ENCODE measurements at places on chromosomes 12 and 14. TPM values are rescaled to one million over a fixed set of nuclear protein-coding genes. Genes with fewer than 3 reads are reported as not detected.

PTPRB gene
- total RNA-seq, result 28.4 TPM

SCNN1A gene
- total RNA-seq, result 15.9 TPM

ZBTB1 gene
- 46.5 TPM for total RNA-seq

USP44 gene
- 25.5 TPM for total RNA-seq

DENND5B gene
- 22.6 TPM for total RNA-seq

METAP2 gene
- 78.6 TPM for total RNA-seq

FAM90A1 gene
- total RNA-seq, result 0.21 TPM

GLI1 gene
- 61.0 TPM for total RNA-seq

RDH12 gene
- total RNA-seq, result not detected

SLC10A1 gene
- not detected for total RNA-seq

GPR84 gene
- not detected for total RNA-seq

DNA sequence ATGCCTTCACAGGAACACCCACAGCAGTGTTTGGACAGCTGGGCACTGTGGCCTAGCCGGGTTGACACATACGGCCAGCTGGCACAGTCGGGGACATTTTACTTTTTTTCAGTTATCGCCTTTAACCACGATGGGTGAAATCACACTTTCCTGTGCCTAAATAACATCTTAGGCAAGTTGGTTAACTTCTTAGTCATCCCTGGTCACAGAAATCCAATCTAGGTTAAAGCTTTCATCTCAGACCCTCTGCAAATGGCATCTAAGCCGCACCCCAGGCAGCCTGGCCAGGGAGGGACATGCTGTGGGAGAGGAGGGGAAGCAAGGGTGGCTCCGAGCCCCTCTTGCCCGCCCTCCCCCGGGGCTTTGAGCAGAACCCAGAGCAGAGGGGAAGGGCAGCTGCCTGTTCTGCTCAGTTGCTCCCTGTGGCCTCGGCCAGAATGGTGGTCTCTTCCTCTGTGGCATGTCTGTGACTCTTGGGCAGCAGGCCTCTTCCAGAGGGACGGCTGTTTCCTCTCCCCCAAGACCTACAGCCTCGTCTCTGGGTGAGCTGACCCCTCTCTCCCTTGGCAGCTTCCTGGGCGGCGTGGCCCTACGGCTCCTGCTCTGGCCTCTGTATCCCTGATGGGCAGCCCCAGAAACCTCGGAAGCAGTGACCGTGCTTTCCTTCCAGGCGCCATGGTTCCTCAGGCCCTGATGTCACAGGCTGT, 85.4 kb upstream of the DYNC1H1 start:
- DNase-seq, result no peak

- DNase-seq, result no peak
Measured at GRCh38 chr12:103313894-103314293, 181.9 kb downstream of the C12orf42 start.

DNA sequence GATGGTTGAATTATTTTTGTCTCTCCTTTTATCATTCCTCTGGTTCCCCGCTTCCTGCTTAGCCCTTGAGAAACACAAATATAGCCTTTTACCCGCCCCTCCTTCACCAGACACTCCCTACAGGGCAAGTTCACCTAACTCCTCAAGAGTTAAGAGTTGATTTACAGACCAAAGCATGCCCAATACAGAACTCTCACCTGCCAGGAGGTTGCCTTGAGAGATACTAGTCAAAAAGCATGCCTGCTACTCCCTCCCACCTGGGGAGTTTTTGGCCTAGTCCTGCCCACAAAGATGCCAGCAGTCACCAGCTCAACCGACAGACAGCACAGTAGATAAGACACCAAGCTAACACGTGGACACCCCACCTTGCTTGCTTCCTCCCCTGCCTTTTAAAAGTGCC, 11.2 kb downstream of the LGMN start:
- DNase-seq, result no peak

- DNase-seq, result no peak
Measured at GRCh38 chr12:100311317-100311716, 44.3 kb downstream of the SCYL2 start.

- no peak for DNase-seq
Measured at GRCh38 chr14:83172363-83172762, 1638.7 kb upstream of the SEL1L start.

- DNase-seq, result no peak
Measured at GRCh38 chr14:69673578-69674305, 62.3 kb downstream of the SUSD6 start.

DNA sequence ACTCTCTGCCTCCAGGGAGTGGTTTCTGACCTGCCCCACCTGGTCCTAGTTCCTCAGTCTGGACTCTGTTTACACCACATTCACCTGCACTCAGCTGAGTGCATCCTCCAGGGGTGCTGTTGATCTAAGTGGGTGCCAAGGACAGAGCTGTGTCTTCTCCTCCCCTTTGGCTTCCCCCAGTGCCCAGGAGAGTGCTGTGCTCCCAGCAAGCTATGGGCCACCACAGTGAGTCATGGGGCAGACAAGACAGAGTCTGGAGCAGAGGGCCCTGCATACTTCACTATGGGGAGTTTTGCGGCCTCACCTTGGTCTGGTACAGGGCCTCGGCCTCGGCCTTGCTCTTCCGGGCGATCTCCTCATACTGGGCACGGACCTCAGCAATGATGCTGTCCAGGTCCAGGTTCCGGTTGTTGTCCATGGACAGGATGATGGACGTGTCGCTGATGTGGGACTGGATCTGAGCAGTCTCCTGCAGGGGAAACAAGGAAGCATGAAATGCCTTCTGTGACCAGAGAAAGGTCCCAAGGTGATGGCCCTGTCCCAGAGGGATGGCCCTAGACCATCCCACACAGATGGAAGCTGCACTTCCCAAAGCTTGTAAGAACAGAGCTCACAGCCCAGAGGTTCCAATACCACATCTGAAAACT, 4.9 kb downstream of the KRT73 start:
- DNase-seq, result no peak

DNA sequence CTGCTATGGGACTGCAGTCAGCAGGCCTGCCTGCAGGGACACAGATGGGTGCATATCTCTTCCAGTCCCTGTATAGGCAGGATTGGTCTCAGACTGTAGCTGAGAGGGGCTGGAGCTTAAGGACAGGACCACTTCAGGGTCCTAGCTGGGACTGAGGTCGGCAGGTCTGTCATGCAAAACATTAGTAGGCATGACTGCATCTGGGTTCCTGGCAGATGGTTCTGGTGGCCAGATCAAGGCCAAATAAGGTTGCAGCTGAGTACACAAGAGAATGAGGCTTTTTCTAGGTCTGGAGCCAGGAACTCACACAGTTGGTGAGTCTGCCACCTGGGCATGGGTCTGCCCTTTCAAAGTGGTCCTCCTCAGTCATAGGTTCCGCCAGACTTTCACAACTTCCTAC, 155.8 kb downstream of the TPH2 start:
- DNase-seq, result no peak

DNA sequence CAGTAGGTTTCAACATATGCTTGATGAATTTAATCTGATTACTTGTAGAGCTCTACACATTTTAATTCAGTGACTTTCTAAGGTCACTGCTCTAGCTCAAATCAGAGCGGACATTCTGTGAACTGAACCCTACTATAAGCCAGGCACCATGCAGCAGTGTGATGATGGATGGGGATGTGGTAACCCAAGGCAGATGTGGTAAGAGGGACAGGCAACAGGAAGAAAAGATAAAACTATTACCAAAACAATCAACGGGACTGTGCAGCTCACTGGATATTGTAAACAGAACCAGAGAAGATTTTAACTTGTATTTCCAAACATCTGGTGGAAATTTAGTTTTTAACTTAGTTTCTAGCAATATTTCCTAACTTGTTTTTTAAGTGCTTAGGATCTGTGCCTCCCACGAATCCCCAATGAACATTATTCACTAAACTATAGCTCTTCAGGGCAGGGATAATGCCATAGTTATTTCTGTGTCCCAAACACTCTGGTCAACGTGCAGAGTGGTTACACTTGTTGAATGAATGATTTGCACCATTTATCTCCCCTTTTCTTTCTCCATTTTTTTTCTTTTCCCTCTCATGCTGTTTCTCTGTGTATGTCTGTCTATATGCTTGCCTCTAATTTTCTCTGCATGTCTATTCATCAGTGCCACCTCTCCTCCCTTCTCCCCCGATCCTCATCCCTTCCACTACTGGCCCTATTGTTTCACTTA, 3.0 kb downstream of the ERO1A start:
- no peak for DNase-seq

DNA sequence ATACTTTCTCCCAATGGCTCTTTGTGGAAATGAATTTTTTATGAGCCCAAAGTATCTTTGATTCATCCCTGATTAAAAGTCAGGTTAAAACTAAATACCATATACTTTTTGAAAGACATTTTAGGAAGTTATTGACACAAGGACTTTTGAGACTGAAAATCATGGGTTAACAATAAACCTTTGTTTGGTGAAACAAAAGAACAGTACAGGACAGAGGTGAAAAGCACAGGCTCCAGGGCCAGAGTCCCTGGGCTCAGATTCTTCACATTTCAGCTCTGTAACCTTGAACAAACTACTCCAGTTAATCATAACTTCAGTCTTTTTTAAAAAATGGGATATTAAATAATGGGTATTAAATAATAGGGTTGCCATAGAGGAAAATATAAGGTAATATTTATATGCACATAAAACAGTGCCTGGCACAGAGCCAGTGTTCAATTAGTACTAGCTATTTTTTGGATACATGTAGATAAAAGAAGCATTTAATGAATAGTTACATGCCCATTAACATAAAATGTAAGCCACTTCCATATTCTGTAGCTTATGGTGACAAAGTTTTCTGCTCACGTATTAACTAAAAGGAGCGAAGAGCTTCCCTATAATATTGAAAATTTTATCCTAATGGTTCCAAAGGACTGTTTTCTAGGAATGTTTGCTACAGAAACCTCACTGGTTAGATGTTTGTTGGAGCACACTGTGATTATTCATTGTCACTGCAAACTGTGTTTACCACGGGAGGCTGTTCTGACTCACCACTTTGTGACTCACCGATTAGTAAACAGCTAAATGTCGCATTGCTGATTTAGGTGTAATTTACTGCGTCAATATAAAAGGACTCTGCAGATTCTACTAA, 255.4 kb downstream of the DAD1 start:
- DNase-seq, result no peak

DNA sequence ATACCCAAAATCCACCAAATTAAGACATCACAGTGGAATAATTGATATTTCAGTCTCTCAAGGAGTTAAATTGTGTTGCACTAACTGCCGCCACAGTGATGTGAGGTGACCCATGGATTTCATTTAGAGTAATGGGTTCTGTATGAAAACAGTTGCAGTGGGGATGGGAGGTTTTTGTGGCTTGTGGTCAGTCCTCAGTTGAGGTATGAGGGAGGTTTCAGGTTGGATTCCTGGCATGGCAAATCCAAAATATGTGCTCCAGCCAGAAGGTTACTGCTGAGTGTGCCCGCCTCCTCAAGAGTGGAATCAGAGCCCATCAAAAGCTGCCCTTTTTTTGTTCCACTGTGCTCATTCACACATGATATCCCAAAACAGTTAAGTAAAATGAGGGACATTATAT, 487.1 kb downstream of the EGLN3 start:
- DNase-seq, result no peak

DNA sequence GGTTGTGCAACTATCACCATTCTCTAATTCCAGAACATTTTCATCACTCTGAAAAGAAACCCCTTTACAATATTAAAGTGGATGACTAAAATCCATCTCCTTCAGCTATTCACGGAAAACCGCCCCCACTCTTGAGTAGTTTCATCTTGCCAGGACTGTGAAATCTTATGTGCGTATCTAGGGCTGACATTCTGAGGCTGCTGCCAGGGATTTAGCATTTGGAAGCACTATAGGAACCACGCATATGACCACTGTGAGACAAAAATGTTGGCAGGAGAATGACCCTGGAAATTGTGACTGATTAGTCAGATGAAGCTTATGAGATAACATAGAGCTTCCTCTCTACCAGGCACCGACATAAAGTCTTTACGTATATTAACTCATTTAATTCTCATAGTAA, 305.2 kb upstream of the PDE3A start:
- no peak for DNase-seq

DNA sequence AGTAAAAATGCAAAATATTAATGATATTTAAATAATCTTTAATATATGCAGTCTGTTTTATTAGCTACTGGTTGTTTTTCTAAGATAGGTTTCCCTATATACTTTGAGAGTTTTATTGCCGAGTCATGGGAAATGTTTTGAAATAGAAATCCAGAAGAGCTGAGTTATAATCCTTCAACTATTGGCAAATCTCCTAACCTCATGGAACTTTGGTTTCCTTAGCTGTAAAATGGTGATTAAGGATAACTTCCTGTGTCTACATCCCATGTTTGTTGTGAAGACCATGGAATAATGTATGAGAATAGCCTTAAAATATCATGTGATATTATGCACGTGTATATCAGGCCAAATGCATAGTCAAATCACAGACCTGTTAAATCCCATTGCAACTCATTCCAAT, 51.0 kb downstream of the UNC79 start:
- no peak for DNase-seq

DNA sequence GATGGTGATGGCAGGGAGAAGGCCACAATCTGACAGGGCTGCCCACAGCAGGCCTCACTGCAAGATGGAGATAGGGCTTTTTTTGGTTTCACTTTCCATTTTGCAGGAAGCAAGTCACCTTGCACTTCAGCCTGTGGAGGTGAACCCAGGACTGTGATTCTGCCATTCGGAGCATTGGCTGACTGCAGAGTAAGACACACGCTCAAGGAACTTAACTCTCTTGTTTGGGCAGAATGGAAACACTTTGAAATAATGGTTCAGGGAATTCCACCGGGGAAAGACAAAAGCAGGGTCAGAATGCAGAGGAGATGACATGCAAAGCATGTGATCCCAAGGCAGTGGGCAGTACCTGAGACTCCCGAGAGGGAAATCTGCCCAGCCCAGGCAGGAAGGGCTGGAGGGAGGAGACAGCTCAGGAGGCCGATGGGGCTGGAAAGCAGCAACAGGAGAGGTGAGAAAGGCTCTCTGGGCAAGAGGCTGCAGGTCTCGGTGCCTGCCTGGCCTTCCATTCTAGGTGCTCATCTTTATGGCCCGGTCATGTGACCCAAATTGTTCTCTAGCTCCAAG, 58.7 kb upstream of the PRMT8 start:
- DNase-seq, result no peak

DNA sequence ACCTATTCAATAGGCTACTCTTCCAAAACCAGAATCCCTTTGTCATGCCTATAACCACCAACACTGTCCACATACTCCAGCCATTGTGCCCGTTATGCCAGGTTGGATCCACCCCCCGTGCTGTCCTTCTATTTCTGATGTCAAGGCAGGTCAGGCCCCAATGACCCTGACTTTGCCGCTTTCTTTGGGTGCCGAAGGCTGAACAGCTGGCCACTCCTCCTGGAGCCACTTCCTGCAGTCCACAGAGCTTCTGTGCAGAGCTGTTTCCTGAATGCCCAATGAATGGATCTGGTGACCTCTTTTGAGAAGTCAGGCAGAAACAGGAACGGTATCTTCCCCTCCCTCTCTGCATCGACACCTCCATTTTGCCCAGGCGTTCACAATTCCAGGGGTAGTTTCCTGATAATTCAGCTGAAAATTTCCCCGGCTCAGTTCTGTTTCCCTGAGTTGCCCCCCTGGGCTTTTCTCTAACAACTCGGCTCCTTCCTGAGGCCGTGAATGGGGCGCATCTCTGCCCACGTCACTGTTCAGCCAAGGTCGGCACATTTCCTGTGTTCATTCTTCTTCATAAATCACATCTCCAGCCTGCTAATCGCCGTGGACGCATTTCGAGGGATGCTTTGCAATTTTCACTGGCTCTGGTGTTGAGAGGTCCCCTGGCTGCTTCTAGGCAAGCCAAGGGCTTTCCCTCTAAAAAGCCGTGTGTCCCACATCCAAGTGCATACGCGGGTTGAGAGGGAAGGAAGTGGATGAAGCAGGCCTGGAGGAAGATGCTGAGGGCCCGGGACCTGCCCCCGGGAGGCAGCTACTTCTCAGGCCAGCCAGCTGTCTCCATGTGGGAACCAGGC, 86.5 kb downstream of the PAPOLA start:
- DNase-seq, result no peak

GRCh38 chr14:106586098-106586704, 1059.8 kb downstream of the TMEM121 start:
- DNase-seq, result peak; percentile 7
